GM04503 (cell line): ENCODE measurements at places on chromosomes 7 and 10.

GRCh38 chr7:107850643-107851042, 40.3 kb upstream of the DLD start:
- no peak for DNase-seq

GRCh38 chr7:126211875-126212274, 1040.9 kb downstream of the GRM8 start:
- no peak for DNase-seq

GRCh38 chr10:96858038-96858705, 26.1 kb downstream of the LCOR start:
- DNase-seq: no peak

DNA sequence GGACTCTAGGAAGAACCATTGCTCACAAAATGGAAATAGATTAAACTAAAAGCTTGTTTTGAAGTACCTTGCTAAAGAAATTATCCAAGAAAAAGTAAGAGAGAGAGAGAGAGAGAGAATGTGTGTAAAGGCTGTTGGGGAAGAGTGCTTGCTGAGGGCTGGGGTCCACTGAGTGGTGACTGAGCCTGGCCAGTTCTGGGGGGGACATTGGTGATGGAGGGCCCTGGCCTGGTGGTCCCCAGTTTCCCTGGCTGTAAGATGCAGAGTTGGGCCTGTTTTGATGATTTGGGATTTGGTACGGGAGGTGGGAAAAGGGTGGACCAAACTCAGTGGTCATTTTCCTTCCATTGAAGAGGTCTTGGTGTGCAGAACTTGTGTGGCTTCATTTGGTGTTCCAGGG, 880 bp downstream of the RAMP3 start:
- no peak for DNase-seq

DNA sequence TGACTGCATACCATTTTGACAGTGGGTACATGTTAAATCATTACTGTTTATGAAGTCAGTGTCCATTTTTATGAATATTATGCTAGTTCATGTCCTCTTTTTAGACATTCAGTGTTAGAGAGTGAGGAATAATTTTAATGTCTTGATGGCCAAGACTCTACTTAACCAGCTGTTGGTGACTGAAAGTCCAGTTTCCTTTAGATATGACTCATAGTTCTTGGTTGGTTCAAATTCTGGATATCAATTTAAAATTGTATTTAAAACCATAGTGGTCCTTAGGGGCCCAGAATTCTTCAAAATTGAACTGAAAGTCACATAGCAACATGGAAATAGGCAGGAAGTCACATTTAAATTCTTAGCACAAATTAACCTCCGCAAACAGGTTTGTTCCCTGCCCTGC, 196.5 kb upstream of the PRPS1L1 start:
- no peak for DNase-seq

GRCh38 chr10:3825862-3826351, 40.9 kb upstream of the KLF6 start:
- no peak for DNase-seq

GRCh38 chr7:74584160-74584954, 73.2 kb upstream of the GTF2I start:
- no peak for DNase-seq

DNA sequence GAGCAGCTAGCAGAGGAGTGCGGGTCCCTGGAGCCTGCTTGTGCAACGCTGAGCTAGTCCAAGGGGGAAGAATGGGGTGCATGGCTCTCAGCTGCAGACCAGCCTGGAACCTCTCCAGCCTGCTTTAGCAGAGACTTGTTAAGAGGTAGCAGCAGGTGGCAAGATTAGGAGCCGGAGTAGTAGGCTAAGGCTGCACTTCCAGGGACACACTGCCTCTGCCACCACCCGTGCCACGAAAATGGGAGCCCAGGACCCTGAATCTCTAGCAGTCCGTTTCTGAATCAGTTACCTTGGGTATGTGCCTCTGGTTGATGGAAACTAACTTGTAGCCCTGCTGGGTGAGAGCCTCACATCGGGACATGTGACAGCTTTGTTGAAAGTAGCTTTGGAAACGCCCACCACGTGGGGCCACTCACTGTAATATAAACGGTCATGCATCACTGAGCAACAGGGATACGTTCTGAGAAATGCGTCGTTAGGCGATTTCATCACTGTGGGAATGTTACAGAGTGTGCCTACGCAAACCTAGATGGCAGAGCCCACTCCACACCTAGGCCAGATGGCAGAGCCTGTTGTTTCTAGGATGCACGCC, 25.9 kb downstream of the HTRA1 start:
- no peak for DNase-seq

DNA sequence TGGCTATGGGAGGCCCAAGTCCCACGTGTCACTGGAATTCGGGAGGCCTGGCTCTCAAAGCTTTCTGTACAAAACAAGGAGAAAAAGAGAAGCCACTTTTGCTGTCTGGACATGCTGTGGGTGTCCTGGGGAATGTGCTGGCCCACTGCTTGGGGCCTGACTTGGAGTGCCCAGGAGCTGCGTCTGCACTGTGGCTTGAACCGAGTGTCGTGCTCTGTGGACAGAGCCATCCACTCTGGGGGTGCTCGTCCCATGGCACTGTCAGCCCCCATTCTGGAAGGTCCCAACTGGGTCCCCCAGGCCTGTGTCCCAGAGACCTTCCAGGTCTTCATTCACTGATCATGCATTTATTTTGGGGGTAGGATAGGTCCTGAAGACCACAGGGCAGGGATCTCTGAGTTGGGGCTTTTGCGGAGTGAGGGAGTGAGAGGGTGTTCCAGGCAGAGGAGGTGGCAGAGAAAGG, 138.0 kb downstream of the LHPP start:
- no peak for DNase-seq
